Kidney (tissue), 22 donors: ENCODE measurements at places on chromosomes 12 and 14. TPM values are rescaled to one million over a fixed set of nuclear protein-coding genes. Genes with fewer than 3 reads are reported as not detected.

The CPM gene
- total RNA-seq: 144 TPM

The SUOX gene
- 33.1 TPM for total RNA-seq

- H3K36me3 ChIP-seq: no peaks in the 10 kb centered on the region
- H3K27ac ChIP-seq: no peak overlapping the region
- no peak overlapping the region for H3K4me3 ChIP-seq
- no peaks in the 10 kb centered on the region for H3K27me3 ChIP-seq
- no peaks in the 10 kb centered on the region for H3K4me1 ChIP-seq
Measured at GRCh38 chr14:70709726-70710382, 68.1 kb downstream of the TTC9 start.

GRCh38 chr14:95039993-95040348 lies 117.4 kb downstream of the DICER1 start:
- H3K4me1 ChIP-seq: no peaks in the 10 kb centered on the region
- no peak for DNase-seq
- H3K27ac ChIP-seq: no peak overlapping the region
- H3K4me3 ChIP-seq: no peak overlapping the region
- H3K36me3 ChIP-seq: no peaks in the 10 kb centered on the region

GRCh38 chr14:60944204-60944603 lies 36.7 kb downstream of the TRMT5 start:
- no peaks in the 10 kb centered on the region for H3K36me3 ChIP-seq
- H3K4me3 ChIP-seq: no peak overlapping the region
- no peaks in the 10 kb centered on the region for H3K27me3 ChIP-seq
- H3K27ac ChIP-seq: no peak overlapping the region

DNA sequence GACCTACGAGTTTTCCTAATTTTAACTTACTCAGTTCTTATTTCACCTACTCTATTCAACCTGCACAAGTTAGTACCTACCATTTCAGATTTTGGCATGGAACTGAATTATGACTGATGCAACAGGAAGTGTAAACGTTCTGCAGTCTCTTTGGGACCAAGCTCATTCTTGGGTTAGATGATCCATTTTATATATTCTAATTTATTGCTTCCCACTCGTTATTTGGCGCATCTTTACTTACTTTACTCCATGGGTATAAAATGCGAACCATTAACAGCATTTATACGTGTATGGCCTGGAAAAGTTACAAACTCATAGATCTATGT lies 1.0 kb upstream of the EML1 start:
- DNase-seq: no peak
- H3K36me3 ChIP-seq: no peaks in the 10 kb centered on the region
- no peak overlapping the region for H3K4me3 ChIP-seq
- no peaks in the 10 kb centered on the region for H3K4me1 ChIP-seq

- no peak for DNase-seq
- H3K27ac ChIP-seq: no peak overlapping the region
- no peaks in the 10 kb centered on the region for H3K4me1 ChIP-seq
- no peaks in the 10 kb centered on the region for H3K27me3 ChIP-seq
- H3K4me3 ChIP-seq: no peak overlapping the region
Measured at GRCh38 chr14:54712465-54713200, 145.7 kb downstream of the SAMD4A start.
